Activated CD4-positive, alpha-beta T cell treated with anti-CD3 and anti-CD28 coated beads, Interleukin-2, amount 10 ng/mL, durations not matched to agents 7 days and 5 days (primary cell): ENCODE measurements at places on chromosomes 2 and 18.

- DNase-seq, result no peak
Observed at GRCh38 chr2:173397539-173397938, 42.9 kb downstream of the CDCA7 start.

GRCh38 chr18:652131-652530 is 5.3 kb upstream of the TYMS start:
- no peak for DNase-seq

GRCh38 chr2:179478771-179479170 is 214.1 kb upstream of the SESTD1 start:
- no peak for DNase-seq

GRCh38 chr2:118845005-118845521 is 2.4 kb downstream of the EN1 start:
- DNase-seq, result no peak

DNA sequence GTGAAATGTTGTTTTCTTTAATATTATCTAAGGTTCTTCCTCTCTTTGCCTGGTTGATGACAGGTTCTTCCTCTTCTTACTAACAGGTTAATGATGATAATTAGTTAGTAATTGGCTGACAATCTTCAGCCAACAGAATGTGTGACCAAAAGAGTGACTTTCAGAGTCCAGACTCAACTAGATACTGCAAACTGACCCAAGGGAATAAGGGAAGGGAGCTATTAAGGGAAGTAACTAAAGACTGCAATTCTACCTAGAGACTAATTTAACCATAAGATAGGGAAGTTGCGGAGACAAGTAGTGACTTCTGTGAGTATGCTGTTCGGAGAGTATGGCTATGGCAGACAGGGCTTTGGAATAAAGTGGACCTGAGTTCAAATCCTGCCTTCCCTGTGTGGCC is 127.3 kb upstream of the TACR1 start:
- no peak for DNase-seq

DNA sequence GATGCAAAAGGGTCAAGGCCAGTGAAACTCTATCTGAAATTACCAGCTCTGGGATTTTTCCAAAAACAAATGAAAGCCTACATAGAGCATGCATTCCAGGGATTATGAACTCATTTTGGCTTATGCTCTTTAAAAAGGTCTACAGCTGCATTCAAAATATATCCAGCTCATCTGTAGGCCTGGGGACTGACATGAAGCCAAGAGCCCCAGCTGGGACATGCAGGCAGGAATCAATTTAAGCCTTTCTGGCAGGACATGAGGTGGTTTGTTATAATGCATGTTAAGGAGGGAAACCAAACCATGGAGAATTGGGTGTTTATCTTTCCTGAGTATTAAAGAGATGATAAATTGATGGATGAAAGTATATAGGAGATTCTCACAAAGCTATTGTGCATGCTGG is 164.5 kb downstream of the RBM43 start:
- no peak for DNase-seq

- DNase-seq, result no peak
Observed at GRCh38 chr2:74740395-74740740, 86.3 kb downstream of the SEMA4F start.

- DNase-seq, result no peak
Observed at GRCh38 chr2:176934869-176935415, 277.7 kb upstream of the HNRNPA3 start.

- peak; percentile 69 for DNase-seq
Observed at GRCh38 chr2:203782262-203782976, 76.0 kb downstream of the CD28 start.

DNA sequence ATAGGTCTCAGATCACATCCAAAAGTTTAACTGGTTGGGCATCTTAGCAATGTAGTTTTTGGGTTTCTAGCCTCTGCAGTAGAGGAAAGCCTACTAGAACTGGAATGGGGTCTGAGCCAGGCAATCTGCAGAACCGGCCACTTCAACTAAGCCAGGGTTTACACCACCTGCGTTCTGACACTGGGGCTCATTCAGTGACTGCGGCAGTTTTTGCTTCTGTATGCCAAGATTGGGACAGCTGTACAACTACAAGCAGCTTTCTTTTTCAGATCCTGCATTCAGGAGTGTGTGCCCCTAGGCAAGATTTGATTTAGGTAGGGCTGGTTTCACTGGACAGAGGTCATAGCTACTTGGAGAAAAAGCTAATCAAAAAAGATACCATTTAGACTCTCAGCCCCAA is 43.7 kb upstream of the IGFBP5 start:
- DNase-seq, result no peak

- DNase-seq, result peak; percentile 59
Observed at GRCh38 chr2:169828141-169828811, 1.0 kb downstream of the UBR3 start.

GRCh38 chr2:163207693-163208370 is 369.3 kb upstream of the KCNH7 start:
- no peak for DNase-seq

- no peak for DNase-seq
Observed at GRCh38 chr2:134131681-134132489, 122.0 kb upstream of the MGAT5 start.

- DNase-seq, result no peak
Observed at GRCh38 chr2:100801402-100801801, 18.5 kb upstream of the NPAS2 start.

GRCh38 chr2:213016166-213016983 is 135.0 kb downstream of the IKZF2 start:
- DNase-seq, result no peak

- peak; percentile 39 for DNase-seq
Observed at GRCh38 chr2:241391892-241392665, 36.0 kb downstream of the FARP2 start.

DNA sequence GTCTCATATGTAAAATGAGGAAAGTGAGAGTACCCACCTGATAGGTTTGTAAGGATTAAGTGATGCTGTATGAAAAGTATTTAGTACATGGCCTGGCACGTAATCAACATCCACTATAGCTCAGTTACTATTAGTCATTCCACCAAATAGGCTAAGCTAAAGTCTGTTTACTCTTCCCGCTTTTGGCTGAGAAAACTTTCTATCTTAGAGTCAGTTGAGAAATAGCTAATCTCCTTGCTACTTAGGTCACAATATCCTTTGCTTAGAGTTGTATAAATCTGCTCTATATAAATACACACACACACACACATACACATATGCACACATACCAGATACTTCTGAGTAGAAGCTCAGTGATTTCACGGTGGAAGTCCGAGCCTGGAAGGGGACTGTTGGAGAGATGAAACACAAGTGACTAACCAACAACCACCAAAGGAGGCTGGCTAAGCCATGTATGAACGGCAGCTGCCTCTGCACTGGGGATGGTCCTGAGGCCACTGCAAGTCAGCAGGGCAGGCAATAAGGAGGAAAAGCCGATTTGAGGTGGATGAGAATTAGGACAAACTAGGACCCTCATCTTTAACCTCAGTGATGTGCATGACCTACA is 104.6 kb upstream of the EPHA4 start:
- no peak for DNase-seq

DNA sequence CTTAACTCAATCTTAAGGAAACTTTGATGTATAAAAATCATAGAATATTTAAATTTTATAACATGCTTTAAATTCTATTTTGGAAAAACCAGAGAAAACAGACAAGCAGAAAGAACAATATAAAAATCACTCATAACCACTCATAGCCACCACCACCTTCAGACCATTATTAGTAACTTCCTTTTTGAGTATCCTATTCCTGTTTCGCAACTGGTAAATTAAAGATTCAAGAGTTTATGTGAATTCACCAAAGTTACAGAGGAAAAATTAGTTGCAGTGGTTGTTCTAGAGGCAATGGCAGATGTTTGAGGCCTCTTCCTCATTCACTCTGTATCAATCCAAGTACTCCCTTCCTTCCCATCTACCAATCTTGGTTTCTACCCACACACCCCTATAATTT is 49.3 kb upstream of the PROKR1 start:
- no peak for DNase-seq

- DNase-seq, result no peak
Observed at GRCh38 chr2:233801357-233802131, 23.4 kb downstream of the MROH2A start.

DNA sequence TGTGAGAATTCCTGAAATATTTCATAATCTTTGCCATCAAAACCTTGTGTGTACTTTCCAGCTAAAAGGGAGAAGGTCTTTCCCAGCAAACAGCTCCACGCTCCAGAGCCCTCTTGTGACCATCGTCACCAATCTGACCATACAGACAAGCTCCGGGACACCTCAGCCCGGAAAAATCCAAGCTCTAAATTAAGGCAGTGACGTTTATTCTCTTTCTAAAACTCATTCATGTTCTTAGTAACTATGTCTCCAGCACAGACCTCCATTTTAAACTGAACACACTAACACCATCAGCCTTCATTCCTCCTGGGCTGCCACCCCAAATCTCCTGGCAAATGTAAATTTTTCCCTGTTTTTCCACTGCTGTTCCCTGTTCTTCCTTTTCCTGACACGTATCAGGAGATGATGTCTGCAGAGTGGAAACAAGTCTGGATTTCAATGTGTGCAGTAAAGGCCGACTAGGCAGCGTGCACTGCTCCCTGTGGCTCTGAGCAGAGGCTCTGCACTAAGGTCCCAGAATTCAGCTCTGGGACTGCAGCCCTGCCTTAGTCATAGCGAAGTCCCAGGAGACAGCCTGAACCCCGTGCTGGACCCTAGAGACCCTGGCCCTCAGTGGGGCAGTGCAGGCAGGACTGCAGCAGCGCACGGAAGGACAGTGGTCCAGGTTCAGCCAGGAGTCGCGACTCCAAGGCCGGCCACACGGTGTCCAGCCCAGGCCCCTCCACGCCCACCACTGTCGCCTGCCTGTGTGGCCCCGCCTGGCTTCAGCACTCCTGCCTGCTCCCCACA is 452.5 kb upstream of the SALL3 start:
- no peak for DNase-seq

DNA sequence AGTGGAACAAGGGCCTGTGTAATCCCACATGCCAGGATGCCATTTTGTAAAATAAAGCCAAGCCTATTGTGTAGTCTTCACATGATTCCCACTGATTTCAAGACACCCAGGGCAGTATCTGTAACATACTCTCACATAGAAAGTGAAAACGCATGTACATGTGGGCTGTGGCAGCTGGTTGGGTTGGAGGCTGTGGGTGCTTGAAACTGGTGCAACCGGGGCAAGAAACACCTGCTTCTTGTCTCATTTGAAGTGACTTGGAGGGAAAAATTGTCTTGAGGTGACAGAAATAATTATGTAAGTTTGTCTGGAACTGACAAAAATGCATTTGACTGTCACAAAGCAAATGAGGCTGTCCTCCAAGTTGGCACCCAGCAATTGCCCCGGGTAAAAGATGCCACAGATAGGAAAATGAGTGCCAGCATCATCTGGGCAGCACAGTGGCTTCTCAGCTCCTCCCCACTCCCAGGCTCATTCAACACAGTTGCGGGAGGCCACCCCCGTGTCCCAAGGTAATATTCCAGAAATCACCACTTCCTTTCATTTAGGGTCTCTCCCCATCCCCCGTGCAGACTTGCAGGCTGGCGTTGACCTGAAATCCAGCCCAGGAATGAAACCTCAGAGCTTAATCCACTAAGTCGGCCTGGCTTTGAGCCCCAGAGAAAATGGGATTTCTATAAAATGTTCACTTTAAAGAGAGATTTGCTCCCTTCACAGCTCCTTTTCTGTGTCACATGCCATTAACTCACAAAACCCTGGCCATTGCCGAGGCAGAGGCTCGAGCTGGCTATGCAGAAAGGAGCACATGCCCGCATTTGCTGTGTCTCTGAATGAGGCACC is 293.9 kb upstream of the PARD3B start:
- no peak for DNase-seq

DNA sequence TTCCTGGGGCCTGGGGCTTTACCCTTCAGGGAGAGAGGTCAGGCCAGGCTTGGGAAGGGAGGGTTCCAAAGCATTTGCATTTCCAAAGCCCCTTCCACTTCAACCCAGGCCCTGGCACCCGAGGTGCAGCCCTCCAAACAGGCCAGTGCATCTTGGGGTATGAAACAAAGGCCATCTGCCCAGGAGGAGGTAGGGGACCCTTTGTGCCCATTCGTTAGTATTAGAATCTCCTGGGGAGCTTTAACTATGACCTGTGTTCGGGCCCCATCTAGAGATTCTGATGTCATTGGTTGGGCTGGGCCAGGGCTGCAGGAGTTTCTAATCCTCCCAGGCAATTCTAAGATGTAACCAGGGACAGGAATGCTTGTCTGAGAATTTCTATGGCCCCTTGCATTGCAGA is 73.6 kb downstream of the CIB4 start:
- no peak for DNase-seq

DNA sequence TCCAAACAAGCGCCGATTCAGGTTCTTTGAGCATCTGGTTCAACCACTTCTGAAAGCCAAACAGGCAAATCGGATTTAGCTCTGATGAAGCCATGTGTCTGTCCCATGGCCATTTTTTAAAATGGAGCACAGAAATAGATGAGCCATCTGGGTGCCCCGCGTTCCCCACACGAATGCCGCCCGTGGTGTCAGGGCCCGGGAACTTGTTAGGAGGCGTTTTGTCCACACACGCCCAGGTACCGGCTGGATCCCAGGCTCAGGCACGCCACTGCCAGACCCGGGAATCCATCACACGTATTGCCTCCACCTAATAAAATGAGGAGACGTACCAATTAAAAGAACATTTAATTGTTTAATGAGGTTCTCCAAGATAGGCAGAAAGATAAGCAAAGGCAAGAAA is 374.4 kb upstream of the SALL3 start:
- DNase-seq, result no peak

GRCh38 chr2:26245231-26245732 is 543 bp downstream of the HADHB start:
- DNase-seq, result peak; percentile 50

- no peak for DNase-seq
Observed at GRCh38 chr18:62377131-62377807, 52.2 kb downstream of the TNFRSF11A start.

DNA sequence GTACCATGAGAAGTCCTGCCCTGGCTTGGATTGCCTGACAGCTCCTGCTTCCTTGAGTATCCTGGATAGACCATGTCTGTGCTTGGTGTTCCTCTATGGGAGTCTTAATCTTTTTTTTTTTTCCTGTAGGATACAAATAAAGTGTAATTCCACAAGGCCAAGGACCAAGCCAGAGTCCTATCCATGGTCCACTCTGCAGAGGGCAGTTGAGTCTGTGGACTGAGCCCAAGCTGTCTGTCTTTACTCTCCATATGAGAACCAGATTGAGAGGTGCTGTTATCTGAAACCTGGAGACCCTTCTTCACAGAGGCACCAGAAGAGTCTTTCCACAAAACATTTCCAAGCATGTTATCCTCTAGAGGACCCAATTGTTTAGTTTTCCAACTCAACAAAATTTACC is 1.4 kb upstream of the KIF3C start:
- DNase-seq, result no peak

- no peak for DNase-seq
Observed at GRCh38 chr18:63155910-63156773, 163.4 kb downstream of the BCL2 start.

- no peak for DNase-seq
Observed at GRCh38 chr2:63676135-63676534, 87.4 kb downstream of the MDH1 start.

- DNase-seq, result no peak
Observed at GRCh38 chr18:14921031-14921430, 173.1 kb downstream of the ANKRD30B start.

- no peak for DNase-seq
Observed at GRCh38 chr2:11683476-11683875, 13.5 kb upstream of the NTSR2 start.
